ENCODE measurements at places on chromosomes 7 and 10.

- no peak for DNase-seq
Observed at GRCh38 chr7:46153583-46153950, 232.5 kb upstream of the IGFBP3 start.

DNA sequence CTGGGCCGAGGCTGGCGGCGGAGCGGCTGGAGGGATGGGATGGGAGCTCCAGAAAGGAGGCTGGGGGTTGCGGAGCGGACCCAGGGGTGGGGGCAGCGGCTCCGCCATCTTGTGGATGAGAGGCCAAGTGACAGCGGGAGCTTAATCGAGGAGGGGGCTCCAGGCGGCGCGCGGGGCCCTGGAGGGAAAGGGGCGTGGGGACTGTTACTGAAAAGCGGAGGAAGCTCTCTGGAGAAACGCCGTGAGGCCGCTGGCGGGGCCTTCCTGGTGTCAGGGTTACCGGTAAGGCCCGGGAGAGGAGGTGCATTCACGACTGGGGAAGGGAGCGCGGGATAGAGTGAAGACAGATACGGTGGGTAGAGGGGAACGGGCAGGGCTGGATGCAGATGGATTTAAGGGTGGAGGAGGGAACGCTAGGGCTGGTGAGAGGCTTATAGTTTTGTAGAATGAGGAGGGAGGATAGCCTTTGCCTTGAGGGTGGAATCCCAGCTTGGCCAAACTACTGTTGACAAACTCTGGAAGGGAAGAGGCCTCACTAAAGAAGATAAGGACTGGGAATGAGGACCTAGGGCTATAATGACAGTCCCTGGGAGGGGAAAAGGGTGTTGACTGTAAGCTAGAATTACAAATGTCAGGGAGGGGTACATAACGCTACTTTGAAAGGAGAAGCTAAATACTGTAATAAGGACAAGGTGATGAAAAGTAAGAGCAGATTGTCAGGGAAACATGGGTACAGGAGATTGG is 535 bp downstream of the BTRC start:
- peak; percentile 70 for DNase-seq

- no peak for DNase-seq
Observed at GRCh38 chr7:81607987-81608386, 161.9 kb downstream of the HGF start.

DNA sequence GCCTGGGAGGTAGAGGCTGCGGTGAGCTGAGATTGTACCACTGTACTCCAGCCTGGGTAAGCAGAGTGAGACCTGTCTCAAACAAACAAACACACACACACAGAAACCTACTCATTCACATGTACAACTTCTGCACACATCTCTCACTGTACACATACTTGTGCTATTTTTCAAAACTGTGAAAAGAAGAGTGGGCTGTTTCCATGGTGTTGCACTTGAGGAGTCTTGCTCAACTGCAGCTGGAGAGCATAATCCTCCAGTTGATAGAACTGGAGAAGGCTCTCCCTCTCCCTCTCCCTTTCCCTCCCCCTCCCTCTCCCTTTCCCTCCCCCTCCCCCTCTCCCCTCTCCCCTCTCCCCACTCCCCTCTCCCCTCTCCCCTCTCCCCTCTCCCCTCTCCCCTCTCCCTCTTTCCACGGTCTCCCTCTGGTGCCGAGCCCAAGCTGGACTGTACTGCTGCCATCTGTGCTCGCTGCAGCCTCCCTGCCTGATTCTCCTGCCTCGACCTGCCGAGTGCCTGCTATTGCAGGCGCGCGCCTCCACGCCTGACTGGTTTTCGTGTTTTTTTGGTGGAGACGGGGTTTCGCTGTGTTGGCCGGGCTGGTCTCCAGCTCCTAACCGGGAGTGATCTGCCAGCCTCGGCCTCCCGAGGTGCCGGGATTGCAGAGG is 43.7 kb upstream of the DLD start:
- DNase-seq: no peak

- DNase-seq: peak; percentile 23
Observed at GRCh38 chr7:95549818-95550529, 46.3 kb downstream of the PDK4 start.

DNA sequence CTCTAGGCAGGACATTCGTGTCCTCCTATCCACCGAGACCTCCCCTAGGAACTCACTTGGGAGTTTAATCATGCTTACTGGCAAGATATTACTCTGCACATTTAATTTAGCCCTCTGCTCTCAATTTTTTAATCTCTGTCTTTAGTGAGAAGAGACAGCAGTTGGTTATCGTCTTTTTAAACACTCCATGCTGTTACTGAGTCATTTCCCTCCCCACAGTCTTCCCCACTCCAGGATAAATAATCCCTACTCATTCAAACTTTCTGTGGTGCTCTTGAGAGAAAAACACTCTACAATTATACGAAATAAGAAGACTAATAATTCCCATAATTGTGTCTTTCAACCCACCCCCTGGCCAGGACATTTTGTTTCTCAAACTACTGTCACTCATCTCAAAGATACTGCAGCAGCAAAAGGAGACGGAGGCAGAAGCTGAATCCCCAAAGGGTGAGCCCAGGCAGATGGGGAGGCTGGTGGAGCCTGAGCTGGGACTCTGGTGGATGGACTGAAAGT is 84.2 kb downstream of the ANK3 start:
- no peak for DNase-seq

DNA sequence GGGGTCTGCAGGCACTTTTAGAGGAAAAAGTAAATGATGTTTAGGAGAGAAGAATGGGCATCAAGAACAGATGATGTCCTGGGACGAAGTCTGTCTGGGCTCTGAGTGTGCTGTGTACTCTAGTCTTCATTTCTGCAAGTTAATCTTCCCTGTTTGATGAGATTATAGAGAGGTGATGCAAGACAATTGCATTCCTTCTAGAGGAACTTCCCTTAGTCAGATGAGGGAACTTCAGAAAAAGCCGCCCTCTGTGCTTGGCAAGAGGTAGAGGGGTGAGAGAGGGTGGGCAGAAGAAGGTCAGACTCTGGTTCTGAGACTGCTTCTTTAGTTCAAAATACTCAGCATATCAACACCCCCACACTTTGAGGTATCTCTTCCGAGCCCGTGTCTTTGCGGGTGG is 797.9 kb downstream of the LRMDA start:
- DNase-seq: no peak

- no peak for DNase-seq
Observed at GRCh38 chr10:62915158-62915557, 99.0 kb upstream of the EGR2 start.

GRCh38 chr7:140745266-140746058 is 49.0 kb downstream of the NDUFB2 start:
- DNase-seq: no peak

GRCh38 chr7:11524476-11525397 is 307.3 kb downstream of the THSD7A start:
- DNase-seq: no peak

- DNase-seq: no peak
Observed at GRCh38 chr10:16890691-16891090, 73.5 kb upstream of the RSU1 start.

DNA sequence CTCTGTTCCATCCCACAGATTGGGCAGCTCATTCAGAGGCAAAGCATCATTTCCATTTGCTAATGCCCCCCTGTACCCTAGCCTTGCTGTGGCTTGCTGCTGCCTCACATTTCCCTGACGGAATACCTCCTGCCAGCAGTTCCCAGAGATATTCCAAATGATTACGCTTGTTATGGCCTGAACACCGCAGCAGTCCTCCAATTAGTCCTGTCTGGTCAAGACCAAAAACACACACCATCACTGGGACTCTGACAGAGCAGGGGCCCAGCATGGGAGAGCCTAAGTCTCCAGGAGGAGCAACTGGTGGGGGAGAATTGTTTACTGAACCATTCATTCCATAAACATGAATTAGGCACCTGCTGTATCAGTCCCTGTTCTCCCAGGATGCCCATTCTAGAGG is 6.1 kb downstream of the OGDHL start:
- DNase-seq: no peak

DNA sequence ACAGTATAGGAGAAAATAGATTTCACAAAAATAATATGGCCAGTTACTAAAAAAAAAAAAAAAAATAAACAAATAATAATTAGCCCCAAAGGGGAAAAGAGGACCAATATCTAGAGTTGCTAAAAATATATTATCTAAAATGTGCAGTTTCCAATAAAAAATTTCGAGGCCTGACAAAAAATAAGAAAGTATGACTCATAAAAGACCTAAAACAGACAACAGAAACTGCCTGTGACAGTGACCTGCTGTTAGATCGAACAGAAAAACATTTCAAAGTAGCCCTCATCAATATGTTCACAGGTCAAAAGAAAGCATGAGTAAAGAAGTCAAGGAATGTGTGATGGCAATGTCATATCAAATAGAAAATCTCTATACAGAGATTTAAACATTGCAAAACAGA is 11.8 kb upstream of the TSPAN12 start:
- no peak for DNase-seq

GRCh38 chr10:117519286-117519685 is 23.3 kb upstream of the EMX2 start:
- no peak for DNase-seq

DNA sequence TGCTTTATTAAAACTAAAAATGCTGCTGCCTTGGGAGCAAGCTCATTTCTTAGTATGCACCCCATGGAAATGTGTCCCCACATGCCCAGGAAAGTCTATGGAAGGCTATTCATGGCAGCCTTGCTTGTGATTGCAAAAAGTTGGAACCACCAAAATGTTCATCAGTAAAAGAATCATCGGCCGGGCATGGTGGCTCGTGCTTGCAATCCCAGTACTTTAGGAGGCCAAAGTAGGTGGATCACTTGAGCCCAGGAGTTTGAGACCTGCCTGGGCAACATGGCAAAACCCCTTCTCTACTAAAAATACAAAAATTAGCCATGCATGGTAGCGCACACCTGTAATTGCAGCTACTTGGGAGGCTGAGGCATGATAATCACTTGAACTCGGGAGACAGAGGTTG is 79.8 kb downstream of the ARHGAP22 start:
- no peak for DNase-seq

- DNase-seq: no peak
Observed at GRCh38 chr7:142030294-142030693, 34.6 kb downstream of the MGAM start.

DNA sequence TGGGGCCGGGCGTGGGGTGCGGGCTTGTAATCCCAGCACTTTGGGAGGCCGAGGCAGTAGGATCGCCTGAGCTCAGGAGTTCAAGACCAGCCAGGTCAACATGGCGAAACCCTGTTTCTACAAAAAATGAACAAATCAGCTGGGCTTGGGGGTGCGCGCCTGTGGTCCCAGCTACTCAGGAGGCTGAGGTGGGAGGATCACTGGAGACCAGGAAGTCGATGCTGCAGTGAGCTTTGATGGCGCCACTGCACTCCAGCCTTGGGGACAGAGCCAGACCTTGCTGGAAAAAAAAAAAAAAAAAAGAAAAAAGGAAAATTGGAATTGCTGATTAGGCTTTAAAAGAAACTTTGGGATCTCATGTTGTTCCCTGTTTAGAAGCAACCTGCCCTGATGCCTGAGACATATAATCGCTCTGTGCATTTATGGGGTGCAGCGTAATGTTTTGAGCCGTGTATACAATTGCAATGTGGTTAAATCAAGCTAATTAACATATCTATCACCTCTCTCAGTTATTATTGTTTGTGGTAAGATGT is 851 bp downstream of the AKR1E2 start:
- no peak for DNase-seq

DNA sequence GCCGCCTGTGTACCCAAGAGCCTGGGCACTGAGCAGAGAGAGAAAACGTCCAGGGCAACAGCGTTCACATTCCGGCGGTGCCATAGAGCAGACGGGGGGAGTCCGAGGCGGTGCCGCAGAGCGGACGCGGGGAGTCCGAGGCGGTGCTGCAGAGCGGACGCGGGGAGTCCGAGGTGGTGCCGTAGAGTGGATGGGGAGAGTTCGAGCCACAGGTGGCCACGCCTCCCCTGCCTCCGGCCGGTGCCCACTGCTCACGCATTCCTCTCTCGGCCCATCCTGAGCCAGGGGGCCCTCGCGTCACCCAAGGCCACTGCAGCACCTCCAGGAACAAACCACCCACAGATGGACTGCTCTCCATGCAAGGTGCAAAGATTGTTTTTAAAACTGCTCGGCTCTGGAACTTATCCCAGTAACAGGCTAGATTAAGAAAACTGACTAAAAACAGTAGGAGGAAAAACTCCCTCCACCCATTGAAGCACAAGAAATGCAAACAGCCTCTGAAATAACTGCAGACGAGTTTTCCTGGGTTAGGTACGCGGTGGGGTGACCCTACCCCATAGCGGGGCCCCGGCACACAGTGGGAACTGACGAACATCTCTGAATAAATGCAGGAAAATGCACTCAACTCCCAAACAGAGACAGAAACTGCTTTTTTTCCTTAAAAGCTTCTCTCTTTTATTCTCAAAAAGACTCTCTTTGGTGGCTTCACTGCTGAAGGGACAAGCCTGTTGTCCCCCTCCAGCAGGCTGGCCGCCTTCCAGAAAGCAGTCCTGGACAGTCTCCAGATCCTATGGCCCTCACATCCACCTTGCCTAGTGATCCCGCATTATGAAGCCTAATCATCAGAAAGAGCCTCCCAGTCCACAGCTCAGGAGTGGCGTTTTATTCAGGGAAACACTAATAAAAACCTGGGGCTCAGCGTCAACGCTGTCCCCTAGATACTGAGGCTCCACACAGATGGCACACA is 55.9 kb downstream of the DIP2C start:
- no peak for DNase-seq

- DNase-seq: no peak
Observed at GRCh38 chr10:79984851-79985250, 35.9 kb upstream of the SFTPD start.

Measured in iPS-NIHi11 (cell line).